ENCODE measurements at places on chromosomes 7 and 10.
A peak's percentile ranks its signal among the peaks of the same experiment; 100 is the strongest.

DNA sequence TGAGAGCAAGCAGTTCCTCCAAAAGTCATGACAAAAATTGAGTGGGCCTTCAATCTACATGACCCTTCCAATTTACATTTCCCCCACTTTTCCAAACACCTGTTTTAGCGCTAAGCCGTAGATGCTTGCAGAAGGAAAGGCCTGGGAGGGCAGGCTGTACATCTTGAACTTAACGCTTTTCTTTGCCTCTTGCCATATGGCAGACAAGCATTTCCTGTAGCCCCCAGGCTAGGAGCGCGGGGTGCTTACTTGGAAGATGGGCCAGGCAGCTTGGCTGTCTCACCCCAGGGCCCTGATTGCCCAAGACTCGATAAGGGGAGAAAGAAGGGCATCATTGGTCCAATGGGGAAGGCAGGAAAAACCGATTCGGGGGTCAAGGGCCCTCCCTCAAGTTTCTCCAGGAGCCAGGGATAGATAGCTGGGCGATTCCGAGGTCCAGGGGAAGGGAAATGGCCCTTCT is 1.8 kb downstream of the HOXA10 start:
- DNase-seq, result no peak

DNA sequence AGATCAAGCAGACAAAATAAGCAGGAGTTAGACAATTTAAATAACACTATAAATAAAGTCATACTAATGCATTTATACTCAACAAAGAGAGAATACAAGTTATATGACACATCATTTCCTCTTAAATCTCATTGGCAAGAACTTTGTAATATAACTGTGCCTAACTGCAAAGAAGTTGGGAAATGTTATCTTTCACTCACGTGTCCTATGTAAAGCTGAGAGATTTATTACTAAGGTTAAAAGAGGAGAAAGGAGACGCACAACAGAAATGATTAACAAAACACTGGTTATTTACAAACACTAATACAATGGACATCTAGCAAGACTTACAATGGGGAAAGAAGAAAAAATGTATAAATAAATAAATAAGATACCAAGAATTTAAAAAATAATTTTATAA is 12.7 kb upstream of the TMEM273 start:
- DNase-seq, result no peak

DNA sequence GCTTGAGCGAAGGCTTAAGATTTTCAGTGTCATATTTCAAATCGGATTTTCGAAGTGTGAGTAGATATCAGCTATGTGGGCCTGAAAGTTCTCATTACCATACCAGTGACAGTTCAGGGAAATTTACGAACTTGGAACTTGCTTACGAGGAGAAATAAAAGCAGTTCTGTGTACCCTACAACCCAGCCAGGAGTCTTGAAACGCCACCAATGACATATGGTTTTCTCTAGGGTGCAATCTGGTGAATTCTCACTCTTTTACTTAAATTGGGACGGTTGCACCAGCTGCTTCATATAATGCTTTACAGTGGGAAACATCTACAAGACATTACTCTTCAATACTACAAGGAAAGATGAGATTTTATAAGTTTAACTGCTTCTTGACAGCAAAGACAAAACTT is 253.6 kb upstream of the FOXK1 start:
- no peak for DNase-seq

DNA sequence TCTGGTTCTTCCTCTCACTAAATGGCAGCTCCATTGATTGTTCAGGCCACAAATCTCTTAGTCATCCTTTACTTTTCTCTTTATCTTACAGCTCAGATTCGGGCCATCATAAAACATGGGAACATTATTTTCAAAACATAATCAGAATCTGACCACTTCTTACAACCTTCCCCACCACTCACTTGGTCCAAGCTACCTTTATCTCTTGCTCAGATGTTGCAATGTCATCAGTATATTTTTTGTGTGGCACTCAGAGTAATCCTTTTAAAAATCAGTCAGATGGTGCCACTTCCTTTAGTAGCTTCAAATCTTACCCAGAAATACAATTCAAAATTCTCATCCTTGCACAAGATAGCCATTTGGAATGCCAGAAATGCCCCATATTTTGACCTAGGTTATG is 34.5 kb upstream of the FAM3C start:
- DNase-seq, result no peak

GRCh38 chr7:159092701-159093121 is 52.0 kb downstream of the VIPR2 start:
- no peak for DNase-seq

DNA sequence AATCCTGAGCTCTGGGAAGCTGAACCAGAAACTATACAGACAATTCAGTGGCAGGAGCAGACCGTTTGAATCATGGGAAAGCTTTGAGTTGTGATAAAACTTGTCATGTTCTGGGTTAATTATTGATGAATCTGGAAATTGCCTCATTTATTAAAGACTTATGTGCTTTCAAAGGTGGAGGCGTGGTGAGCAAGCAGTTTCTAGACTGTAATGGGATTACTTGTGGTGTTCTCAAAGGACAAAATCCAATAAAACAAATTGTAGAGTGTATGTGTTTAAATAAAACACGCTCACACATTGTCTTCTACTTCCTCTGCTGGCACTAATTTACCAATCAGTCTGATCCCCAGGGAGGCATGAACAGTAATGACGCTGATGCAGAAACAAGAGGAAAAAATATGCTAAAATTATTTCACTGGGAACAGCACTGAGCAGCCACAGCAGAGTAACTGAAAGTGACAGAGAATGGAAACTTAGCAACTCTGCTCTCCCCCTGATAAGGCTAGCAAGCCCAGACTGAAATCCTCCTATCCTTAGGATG is 25.1 kb downstream of the PARD3 start:
- no peak for DNase-seq

GRCh38 chr7:40418448-40418847 is 283.6 kb downstream of the SUGCT start:
- no peak for DNase-seq

- no peak for DNase-seq
Observed at GRCh38 chr10:17768496-17768895, 16.5 kb downstream of the TMEM236 start.

GRCh38 chr10:98351831-98352402 is 63.1 kb downstream of the PYROXD2 start:
- DNase-seq, result peak; percentile 30

Data from ELF-1 (cell line).